ENCODE measurements at places on chromosomes 11 and 22. TPM values are rescaled to one million over a fixed set of nuclear protein-coding genes. Genes with fewer than 3 reads are reported as not detected.

Gene MS4A12
- total RNA-seq, result not detected

Gene INPP5J
- 0.18 TPM for total RNA-seq

GRCh38 chr11:211295-211694 is 3.8 kb downstream of the RIC8A start:
- peak overlapping the region; percentile 45 for H3K4me3 ChIP-seq
- no peak for DNase-seq
- H3K27ac ChIP-seq, result no peak overlapping the region
- H3K27me3 ChIP-seq, result no peaks in the 10 kb centered on the region
- H3K36me3 ChIP-seq, result peaks cover 80% of the 10 kb centered on the region

GRCh38 chr11:108199446-108200321 is 22.8 kb downstream of the NPAT start:
- H3K36me3 ChIP-seq, result peaks cover 66% of the 10 kb centered on the region
- no peak overlapping the region for H3K4me3 ChIP-seq
- H3K4me1 ChIP-seq, result peaks cover 42% of the 10 kb centered on the region
- H3K27me3 ChIP-seq, result no peaks in the 10 kb centered on the region
- peak overlapping the region; percentile 73 for H3K27ac ChIP-seq

DNA sequence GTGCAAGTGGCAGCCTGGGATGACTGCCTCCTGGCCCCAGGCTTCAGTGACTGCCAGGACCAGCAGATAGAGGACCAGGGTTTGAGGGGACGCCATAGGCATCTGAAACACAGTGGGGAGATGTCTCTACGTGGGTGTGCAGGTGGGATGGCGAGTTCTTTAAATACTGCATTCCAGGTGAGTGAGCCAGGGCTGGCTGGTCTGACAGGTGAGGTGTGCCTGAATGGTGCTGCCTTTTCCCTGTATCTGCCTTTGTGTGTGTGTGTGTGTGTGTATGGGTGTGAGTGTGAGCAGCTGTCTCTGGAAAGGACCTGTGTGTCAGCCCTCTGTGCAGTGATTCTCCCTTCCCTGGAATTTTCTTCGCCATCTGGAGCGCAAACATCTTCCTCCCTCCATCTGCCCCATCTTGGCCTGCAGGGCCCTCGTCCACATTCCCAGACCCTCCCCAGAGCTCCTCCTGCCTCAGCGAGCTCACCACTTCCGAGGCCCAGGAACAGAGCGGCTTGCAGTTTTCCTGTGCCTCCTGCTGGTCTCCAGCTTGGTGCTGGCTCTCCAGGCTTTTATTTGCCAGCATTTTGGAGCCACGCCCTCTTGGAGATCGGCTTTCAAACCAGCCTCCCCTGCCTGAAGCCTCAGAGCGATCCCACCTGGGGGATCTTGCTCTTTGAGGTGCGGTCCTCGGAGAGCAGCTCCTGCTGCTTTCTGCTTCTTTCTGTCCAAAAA is at the start of gene GPHA2:
Gene GPHA2 (minus strand): TSS at position 535 of the 723 bp plus-strand sequence. CDS start 433 bp downstream, at position 102.
- H3K36me3 ChIP-seq, result peaks cover 8% of the 10 kb centered on the region
- peaks cover 6% of the 10 kb centered on the region for H3K27me3 ChIP-seq
- no peak within 1 kb of the TSS for H3K27ac ChIP-seq

DNA sequence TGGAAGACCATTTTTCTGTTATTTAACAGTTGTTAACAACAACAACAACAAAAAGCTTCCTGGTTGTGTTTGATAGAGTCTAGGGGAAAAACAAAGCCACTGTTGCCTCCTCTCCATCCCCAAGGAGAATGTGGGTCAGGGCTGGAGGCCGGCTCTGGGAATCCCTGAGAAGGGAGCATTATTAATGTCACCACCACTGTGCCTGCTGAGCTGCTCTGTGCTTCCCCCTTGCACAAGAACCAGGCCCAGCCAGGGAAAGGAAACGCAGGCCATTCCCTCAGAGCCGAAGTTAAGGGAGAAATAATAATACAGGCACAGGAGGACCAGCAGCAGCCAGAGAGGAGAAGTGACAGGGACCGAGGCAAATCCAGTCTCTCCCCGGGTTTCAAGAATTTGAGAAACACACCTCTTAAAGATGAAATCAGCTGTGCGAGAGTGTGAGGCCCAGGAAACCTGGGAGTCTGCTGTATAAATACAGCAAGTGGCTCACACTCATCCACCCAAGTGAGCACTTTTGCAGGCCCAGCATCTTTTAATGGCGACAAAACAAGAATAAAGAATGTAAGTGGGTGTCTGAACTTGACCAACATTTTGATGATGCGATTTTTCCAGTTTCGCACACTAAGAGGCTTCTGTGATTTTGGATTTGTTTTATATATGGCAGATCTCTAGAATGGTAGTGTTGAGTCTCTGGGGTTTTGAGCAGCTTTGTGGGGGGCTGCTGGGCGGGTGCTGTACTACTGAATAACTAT is 539.2 kb downstream of the NTM start:
- no peaks in the 10 kb centered on the region for H3K36me3 ChIP-seq
- H3K4me1 ChIP-seq, result no peaks in the 10 kb centered on the region
- no peak overlapping the region for H3K4me3 ChIP-seq
- no peak overlapping the region for H3K27ac ChIP-seq

- no peak for DNase-seq
- no peak overlapping the region for H3K27ac ChIP-seq
- H3K4me1 ChIP-seq, result peaks cover 40% of the 10 kb centered on the region
- H3K4me3 ChIP-seq, result no peak overlapping the region
These were observed 169.0 kb upstream of the GRK3 start for GRCh38 chr22:25395468-25395867.

- H3K36me3 ChIP-seq, result no peaks in the 10 kb centered on the region
- H3K4me3 ChIP-seq, result no peak overlapping the region
- DNase-seq, result no peak
- H3K27me3 ChIP-seq, result peaks cover 9% of the 10 kb centered on the region
These were observed 36.9 kb upstream of the SYT13 start for GRCh38 chr11:45322891-45323600.

Gene DENND6B
- 2.7 TPM for total RNA-seq

Gene CTNND1
- 7.5 TPM for total RNA-seq

DNA sequence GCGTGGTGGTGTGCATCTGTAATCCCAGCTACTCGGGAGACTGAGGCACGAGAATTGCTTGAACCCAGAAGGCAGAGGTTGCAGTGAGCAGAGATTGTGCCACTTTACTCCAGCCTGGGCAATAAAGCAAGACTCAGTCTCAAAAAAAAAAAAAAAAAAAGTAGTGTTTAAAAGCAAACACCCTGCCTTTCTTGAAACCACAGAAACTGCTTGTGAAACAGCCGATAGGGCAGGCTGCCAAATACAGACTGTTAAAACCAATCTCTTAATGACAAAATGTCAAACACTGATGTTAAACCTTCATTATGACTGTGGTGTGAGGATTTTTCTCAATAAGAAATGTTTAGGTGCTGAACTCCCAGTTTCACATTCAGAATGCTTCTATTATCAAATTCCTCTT is 27.3 kb downstream of the MARK2 start:
- no peaks in the 10 kb centered on the region for H3K27me3 ChIP-seq
- peak overlapping the region; percentile 31 for H3K4me3 ChIP-seq
- peak overlapping the region; percentile 58 for H3K27ac ChIP-seq
- H3K4me1 ChIP-seq, result peaks cover 62% of the 10 kb centered on the region
- DNase-seq, result peak; percentile 58

DNA sequence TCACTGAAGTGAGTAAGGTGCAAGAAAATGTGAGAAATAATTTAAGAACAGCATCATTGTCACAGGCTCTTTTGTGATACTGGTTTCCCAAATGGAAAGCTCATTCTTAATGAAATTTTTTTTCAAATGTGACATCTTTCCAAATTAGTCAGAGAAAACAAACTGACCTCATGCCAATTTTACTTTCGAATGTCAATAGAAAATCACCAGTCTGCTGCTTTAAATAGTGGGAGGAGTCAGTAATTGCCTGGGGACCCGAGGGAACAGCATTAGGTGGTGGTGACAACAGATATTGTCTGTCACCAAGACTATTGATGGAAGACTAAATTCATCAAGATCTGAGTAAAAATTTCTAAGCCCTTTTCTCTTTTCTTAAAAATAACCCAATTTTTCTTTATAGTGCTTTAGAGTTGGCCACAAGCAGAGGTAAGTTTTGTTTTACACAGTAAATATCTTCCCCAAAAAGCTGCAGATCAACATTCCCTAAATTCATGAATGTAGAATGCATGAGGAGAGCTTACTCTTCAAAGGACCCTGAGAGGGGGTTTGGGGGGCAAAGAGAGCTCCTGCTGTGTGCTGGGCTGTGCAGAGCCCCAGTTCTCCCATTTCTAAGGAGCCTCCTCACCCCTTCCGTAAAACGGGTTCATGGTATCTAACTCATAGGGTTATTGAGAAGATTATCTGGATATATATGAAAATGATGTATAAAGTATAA is 95.1 kb downstream of the PIWIL4 start:
- no peak overlapping the region for H3K4me3 ChIP-seq
- no peak overlapping the region for H3K27ac ChIP-seq
- peaks cover 17% of the 10 kb centered on the region for H3K27me3 ChIP-seq
- H3K36me3 ChIP-seq, result no peaks in the 10 kb centered on the region

- H3K4me3 ChIP-seq, result no peak overlapping the region
- no peaks in the 10 kb centered on the region for H3K27me3 ChIP-seq
- peaks cover 16% of the 10 kb centered on the region for H3K36me3 ChIP-seq
- no peak overlapping the region for H3K27ac ChIP-seq
- DNase-seq, result no peak
- peaks cover 45% of the 10 kb centered on the region for H3K4me1 ChIP-seq
These were observed 8.7 kb upstream of the GLB1L3 start for GRCh38 chr11:134267461-134267860.
